GF-D8 (cell line): ENCODE measurements at places on chromosomes 7 and 10.

DNA sequence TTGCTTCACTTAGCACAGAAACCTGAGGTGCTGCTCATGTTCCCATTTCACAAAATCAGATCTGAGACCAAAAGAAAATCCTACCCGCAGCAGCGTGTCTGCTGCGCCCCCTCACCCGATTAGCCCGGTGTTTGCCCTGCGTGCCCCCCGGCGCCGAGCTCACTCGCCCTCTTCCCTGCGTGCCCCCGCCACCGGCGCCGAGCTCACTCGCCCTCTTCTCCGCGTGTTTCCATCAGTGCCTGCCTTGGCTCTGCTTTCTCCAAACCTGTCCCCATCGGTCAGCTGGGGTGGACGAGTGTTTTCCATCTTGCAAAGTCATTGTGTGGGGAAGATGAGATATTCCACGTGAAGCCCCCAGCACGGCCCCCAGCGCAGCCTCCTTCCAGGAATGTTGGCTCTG, 225.3 kb upstream of the PITRM1 start:
- DNase-seq: no peak

GRCh38 chr10:80530251-80530650, 7.5 kb upstream of the SH2D4B start:
- no peak for DNase-seq

GRCh38 chr10:66931949-66932343, 6.1 kb downstream of the LRRTM3 start:
- DNase-seq: no peak

DNA sequence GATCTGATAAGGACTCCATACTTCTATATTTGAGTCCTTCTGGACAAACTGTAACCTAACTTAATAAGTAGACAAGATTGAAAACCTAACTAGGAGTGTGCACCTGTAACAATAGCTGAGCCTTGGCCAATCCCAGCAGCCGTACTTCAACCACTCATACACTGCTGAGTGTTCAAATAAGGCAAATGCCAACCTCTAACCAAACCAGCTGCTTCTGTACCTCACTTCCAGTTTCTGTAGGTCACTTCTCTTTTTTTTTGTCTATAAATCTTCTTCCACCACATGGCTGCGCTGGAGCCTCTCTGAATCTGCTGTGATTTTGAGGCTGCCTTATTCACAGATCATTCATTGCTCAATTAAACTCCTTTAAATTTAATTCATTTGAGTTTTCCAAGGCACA, 753.2 kb downstream of the DNAJB9 start:
- DNase-seq: no peak

GRCh38 chr10:110822712-110823311, 48.9 kb upstream of the PDCD4 start:
- DNase-seq: no peak

- DNase-seq: no peak
Measured at GRCh38 chr7:18445483-18445882, 50.1 kb upstream of the HDAC9 start.

- peak; percentile 21 for DNase-seq
Measured at GRCh38 chr7:37234928-37235327, 213.7 kb downstream of the ELMO1 start.

- no peak for DNase-seq
Measured at GRCh38 chr10:132417957-132418441, 21.0 kb downstream of the PWWP2B start.

DNA sequence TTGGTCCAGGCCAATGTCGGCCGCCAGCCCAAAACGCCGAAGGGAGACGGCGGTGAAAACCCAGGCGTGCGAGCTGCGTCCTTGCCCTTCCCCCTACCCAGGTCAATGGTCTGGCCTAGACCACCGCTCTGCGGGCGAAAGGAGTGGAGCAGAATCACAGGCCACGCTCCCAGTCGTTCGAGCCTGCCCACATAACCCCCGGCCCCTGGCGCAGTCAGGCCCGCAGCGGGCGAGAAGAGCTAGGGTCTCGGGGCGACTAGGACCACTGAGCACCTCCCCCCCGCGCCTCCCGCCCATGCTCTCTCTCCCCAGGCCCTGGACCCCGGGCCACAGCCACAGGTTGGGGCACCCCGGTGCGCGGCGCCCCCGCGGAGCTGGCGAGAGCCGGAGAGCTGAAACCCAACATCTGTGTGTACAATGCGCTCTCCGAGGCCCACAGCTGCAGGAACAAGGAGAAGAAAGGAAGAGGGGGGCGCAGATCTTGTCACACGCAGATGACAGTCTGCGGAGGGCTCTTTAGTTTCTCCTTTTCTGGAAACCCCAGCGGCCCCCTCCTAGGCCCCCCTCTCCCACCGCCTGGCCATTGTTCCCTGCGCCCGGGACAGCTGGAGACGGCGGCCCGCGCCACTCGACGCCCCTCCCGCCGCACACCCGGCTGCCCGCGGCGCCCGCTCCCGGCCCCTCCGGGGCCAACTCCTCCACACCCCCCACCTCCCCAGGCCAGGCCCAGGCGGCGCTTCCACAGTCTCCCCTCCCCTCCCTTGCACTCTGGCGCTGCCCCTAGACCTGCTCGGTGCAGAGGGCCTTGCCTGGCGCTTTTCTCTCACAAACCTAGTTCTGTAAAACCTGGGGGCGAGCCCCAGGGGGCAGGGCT, 355.0 kb downstream of the DNAJB6 start:
- no peak for DNase-seq

DNA sequence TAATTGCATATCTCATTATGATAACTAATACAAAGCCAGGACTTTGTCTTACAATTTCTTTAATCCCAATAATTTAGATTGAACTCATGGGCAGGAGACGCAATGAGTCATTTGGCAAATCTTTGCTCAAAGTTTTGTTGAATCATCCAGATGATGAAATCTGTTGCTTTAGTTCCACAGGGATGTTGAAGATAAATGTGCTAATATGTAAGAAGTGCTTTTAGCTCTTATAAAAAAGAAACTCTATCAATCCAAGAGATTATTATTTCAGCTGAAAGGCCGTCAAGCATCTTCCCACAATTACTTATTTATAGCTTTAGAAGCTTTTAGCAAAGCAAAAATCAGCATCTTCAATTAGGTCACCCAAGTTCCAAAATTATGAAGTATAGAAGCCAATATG, 36.8 kb upstream of the ANK3 start:
- DNase-seq: no peak

- DNase-seq: no peak
Measured at GRCh38 chr7:157488281-157488680, 151.5 kb downstream of the DNAJB6 start.

GRCh38 chr10:4698075-4698474, 127.9 kb upstream of the AKR1E2 start:
- DNase-seq: no peak

- DNase-seq: no peak
Measured at GRCh38 chr10:43773736-43774135, 125.1 kb upstream of the ZNF32 start.

GRCh38 chr10:44650691-44651661, 260.2 kb upstream of the TMEM72 start:
- no peak for DNase-seq

- no peak for DNase-seq
Measured at GRCh38 chr7:141220263-141220880, 146.5 kb downstream of the TMEM178B start.

- DNase-seq: no peak
Measured at GRCh38 chr7:151103973-151104372, 17.7 kb downstream of the AGAP3 start.

DNA sequence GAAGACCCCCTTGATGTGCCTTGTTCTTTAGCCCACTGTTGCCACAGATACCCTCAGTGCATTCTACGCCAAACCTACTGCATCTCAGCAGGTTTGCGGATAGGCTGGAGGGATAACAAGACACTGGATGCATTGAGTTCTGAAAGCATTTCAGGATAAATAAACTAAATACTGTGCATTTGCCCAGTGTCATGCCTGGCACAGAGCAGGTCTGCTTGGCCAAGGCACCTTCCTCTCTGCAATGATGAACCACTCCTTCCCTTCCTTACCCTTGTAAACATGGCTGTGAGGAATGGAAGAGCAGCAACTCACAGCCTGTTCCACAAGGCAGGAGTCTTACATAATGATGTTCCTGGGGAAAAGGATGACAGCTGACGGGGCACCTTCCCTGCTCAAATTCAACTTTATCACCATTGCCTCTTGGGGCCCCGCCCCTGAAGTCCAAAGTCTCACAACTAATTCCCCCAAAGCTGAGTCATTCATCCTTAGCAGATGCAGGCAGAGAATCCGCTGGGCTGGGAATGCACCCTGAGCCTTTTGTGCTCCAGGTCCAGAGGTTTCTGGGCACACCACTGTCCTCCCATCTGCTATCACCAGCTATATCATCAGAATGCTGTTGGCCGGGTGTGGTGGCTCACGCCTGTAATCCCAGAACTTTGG, 11.6 kb downstream of the DDX56 start:
- DNase-seq: no peak

GRCh38 chr10:107453561-107453960, 289.1 kb upstream of the SORCS1 start:
- DNase-seq: no peak

- peak; percentile 84 for DNase-seq
Measured at GRCh38 chr10:124685261-124685660, 58.9 kb downstream of the FAM53B start.

- DNase-seq: no peak
Measured at GRCh38 chr10:112613620-112614019, 166.6 kb downstream of the VTI1A start.

DNA sequence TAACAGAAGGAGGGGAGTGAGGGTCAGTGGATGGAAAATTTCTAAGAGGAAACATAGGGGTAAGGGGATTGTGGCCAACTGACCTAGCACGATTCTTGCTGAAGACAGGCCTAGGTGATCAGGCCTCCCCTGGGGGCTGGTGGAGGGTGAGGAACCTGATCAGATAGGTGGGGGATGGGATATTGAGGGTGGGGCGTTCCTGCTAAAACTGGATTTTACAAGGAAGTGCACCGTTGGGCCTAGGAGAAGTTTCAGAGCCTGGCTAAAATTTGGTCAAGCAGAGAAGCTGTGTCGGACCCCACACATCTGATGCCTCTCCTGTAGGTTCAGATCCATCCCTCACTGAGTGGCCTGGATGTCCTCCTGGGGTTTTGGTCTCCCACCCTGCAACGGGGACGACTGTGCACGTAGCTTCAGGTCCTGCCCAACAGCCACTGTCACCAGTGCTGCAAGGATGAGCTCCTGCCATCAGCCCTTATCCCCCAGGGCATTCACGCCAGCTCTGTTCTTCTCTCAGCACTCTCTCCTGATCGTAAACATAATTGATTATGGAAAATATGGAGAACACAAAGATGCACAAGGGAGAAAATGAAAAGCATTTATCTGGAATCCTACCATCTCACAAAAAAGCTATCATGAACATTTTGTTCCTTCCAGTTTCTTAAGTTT, 89.9 kb downstream of the ADCY1 start:
- no peak for DNase-seq

GRCh38 chr7:33903791-33904680, 1.3 kb upstream of the BMPER start:
- no peak for DNase-seq
